Endothelial cell of coronary artery (primary cell): ENCODE measurements at places on chromosomes 6 and 20. TPM values are rescaled to one million over a fixed set of nuclear protein-coding genes. Genes with fewer than 3 reads are reported as not detected.

The RAB44 gene
- under 0.01 TPM in 2 replicates for total RNA-seq

The KCNB1 gene
- total RNA-seq = under 0.01 and 0.09 TPM in 2 replicates

The SUMO4 gene
- total RNA-seq = 1.1 and 1.8 TPM in 2 replicates

The ESR1 gene
- total RNA-seq = under 0.01 TPM in 1 of 2 replicates, not detected in the other

The IRF4 gene
- not detected in 2 replicates for total RNA-seq

The ZBTB12 gene
- total RNA-seq = 4.2 and 6.8 TPM in 2 replicates

The RBBP8NL gene
- not detected in 2 replicates for total RNA-seq

The BCL2L1 gene
- 63.2 and 78.0 TPM in 2 replicates for total RNA-seq

The OPRM1 gene
- total RNA-seq = not detected in 2 replicates

The PTCHD4 gene
- total RNA-seq = 2.7 and 8.4 TPM in 2 replicates

The RNF182 gene
- total RNA-seq = under 0.01 TPM in 2 replicates

The STX11 gene
- total RNA-seq = 5.7 and 10.4 TPM in 2 replicates

The HTR1E gene
- not detected in 2 replicates for total RNA-seq
